ENCODE measurements at places on chromosomes 2 and 18. TPM values are rescaled to one million over a fixed set of nuclear protein-coding genes. Genes with fewer than 3 reads are reported as not detected.

- H3K4me3 ChIP-seq: no peak overlapping the region
- no peaks in the 10 kb centered on the region for H3K36me3 ChIP-seq
- no peak for DNase-seq
- no peaks in the 10 kb centered on the region for H3K4me1 ChIP-seq
- no peak overlapping the region for H3K27ac ChIP-seq
- no peaks in the 10 kb centered on the region for H3K27me3 ChIP-seq
Measured at GRCh38 chr2:178282075-178282815, 87.9 kb downstream of the OSBPL6 start.

GRCh38 chr18:52716973-52717372 is 377.0 kb downstream of the DCC start:
- no peaks in the 10 kb centered on the region for H3K36me3 ChIP-seq
- no peak overlapping the region for H3K27ac ChIP-seq
- H3K4me1 ChIP-seq: no peaks in the 10 kb centered on the region
- no peak overlapping the region for H3K4me3 ChIP-seq

The GPR55 gene
- not detected for total RNA-seq

DNA sequence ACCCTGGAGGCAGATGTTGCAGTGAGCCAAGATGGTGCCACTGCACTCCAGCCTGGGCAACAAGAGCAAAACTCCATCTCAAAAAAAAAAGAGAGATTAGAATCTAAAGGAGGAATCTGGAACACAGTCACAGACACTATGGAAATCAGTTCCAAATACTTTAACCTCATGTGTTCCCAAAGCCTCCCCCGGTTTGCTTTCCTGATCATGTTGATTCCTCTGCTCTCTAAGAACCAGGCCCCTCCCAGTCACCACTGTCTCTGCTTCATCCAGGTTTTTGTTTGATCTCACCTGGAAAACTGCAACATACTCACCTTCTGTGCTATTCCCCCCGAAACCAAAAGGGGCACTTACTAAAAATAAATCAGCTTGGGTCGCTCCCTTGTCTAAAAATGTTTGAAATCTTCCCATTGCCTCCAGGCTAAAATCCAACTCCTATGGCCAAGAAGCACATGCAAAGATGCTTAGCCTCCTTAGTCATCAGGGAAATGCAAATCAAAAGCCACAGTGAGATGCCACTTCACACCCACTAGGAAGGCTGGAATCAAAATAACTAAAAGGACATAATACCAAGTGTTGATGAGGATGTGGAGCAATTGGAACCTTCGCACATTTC is 6.2 kb upstream of the NEU2 start:
- H3K36me3 ChIP-seq: no peaks in the 10 kb centered on the region
- H3K4me3 ChIP-seq: no peak overlapping the region
- no peak overlapping the region for H3K27ac ChIP-seq

GRCh38 chr2:43132683-43133301 is 93.6 kb downstream of the ZFP36L2 start:
- no peak for DNase-seq
- H3K27me3 ChIP-seq: no peaks in the 10 kb centered on the region
- H3K27ac ChIP-seq: peak overlapping the region; percentile 39
- H3K36me3 ChIP-seq: no peaks in the 10 kb centered on the region
- no peak overlapping the region for H3K4me3 ChIP-seq

DNA sequence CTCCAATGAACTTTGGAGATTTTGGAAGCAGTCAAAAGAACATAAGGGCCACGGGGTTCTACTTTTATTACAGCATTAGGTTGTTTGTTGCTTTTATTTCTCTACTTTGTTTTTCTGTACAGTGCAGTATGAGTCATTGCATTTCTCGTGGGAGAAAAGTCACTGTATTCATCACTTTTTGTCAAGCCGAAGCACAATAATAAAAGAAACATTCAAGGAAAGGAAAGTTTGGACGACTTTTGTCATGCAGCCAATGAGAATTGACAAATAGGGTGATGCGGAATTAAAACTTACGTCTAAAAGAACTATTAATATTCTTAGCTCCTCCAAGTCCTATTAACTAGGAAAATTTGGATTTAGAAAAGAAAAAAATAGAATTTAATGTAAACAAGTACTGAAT is 209.9 kb downstream of the TMEM182 start:
- DNase-seq: no peak
- no peak overlapping the region for H3K27ac ChIP-seq
- H3K36me3 ChIP-seq: no peaks in the 10 kb centered on the region
- no peaks in the 10 kb centered on the region for H3K4me1 ChIP-seq

DNA sequence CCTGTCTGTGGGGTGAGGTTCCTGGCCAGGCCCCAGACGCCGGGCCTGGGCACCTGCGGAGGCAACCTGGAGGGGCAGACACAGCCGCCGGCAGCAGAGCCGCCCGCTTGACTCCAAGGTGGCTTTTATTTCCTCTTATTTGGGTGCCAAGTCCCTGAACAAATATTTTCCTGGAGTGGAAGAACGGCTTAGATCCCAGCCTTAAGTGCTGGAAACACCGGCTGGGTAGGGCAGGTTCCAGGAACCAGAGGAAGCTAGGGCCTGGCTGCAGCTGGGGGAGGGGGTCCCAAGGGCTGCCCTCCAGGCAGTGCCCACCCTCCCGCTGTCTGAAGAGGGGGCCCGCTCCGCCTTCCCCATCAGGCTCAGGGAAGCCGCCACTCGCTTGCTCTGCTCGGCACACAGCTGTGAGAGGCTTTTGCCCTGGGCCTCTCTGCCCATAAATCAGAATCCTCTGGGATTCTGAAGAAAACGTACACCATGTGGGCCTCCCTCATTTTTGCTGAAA is 28.2 kb downstream of the SDC1 start:
- H3K27me3 ChIP-seq: no peaks in the 10 kb centered on the region
- DNase-seq: no peak
- no peak overlapping the region for H3K4me3 ChIP-seq
- H3K36me3 ChIP-seq: no peaks in the 10 kb centered on the region
- no peaks in the 10 kb centered on the region for H3K4me1 ChIP-seq

Measured in heart right ventricle (tissue), 16 donors.